Mononuclear cell (primary cell): ENCODE measurements at places on chromosomes 6 and 20. TPM values are rescaled to one million over a fixed set of nuclear protein-coding genes. Genes with fewer than 3 reads are reported as not detected.

PTCRA gene
- 6.9 TPM for total RNA-seq

IRF4 gene
- 41.3 TPM for total RNA-seq

GOPC gene
- total RNA-seq: 8.6 TPM

ME1 gene
- 1.3 TPM for total RNA-seq

TAAR6 gene
- total RNA-seq: not detected

TFAP2A gene
- not detected for total RNA-seq

DEFB132 gene
- not detected for total RNA-seq

UBE2V1 gene
- 114 TPM for total RNA-seq

MYH7B gene
- under 0.01 TPM for total RNA-seq

SPATA25 gene
- total RNA-seq: 0.52 TPM

ECT2L gene
- total RNA-seq: not detected

NKX2-2 gene
- total RNA-seq: not detected

CRISP3 gene
- total RNA-seq: not detected

OR14J1 gene
- total RNA-seq: under 0.01 TPM

CDSN gene
- total RNA-seq: not detected
